ENCODE measurements at places on chromosomes 16 and 17.

- no peak for DNase-seq
These were observed at the start of gene ABHD15 for GRCh38 chr17:29566473-29567303. Gene ABHD15 (minus strand): TSS chr17:29567037. CDS start chr17:29566966, 71 bp downstream.

- no peak for DNase-seq
These were observed 37.3 kb downstream of the HSD17B2 start for GRCh38 chr16:82072313-82072712.

- no peak for DNase-seq
These were observed 1.5 kb upstream of the CCDC57 start for GRCh38 chr17:82214012-82214628.

DNA sequence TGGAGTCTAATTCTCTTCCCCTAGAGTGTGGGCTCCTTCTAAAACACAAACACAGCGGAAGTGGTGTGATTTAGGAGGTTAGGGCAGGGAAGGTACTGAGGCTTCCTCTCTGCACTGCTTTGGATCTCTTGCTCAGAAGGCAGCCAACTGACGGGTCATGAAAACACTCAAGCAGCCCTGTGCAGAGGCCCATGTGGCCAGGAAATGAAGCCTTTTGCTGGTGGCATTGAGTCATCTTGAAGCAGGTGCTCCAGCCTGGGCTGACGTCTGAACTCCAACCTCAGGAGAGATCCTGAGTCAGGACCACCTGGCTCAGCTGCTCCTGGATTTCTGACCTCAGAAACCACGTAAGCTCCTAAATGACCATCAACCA, 72.9 kb downstream of the MRM1 start:
- DNase-seq = no peak

GRCh38 chr16:56662357-56663354, 4.9 kb downstream of the MT1F start:
- DNase-seq = no peak

DNA sequence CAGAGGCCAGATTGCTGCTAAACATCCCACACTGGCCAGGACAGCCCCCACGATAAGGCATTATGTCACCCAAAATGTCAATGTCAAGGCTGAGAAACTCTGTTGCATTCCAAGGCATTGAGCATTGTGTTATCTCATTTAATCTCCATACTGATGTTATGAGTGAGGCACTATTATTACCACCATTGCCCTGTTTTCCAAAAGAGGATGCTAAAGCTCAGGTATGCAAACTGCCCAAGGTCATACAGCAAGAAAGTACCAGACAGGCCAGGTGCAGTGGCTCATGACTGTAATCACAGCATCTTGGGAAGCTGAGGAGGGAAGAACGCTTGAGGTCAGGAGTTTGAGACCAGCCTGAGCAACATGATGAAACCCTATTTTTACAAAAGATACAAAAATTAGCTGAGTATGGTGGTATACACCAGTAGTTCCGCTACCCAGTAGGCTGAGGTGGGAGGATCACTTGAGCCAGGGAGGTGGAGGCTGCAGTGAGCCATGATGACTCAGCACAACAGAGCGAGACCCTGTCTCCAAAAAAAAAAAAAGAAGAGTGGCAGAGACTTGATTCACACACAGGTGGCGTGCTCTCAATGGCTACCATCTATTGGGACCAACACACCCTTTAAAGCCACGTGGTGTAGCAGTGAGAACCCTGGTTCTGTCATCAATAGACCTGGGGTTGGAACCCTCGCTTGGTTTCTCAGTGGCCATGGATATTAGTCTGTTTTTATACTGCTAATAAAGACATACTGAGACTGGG, 58.8 kb upstream of the GRIN2A start:
- DNase-seq = no peak

GRCh38 chr16:49179714-49180330, 101.8 kb downstream of the CBLN1 start:
- DNase-seq = no peak

GRCh38 chr17:37461668-37462067, 28.0 kb upstream of the DUSP14 start:
- no peak for DNase-seq

DNA sequence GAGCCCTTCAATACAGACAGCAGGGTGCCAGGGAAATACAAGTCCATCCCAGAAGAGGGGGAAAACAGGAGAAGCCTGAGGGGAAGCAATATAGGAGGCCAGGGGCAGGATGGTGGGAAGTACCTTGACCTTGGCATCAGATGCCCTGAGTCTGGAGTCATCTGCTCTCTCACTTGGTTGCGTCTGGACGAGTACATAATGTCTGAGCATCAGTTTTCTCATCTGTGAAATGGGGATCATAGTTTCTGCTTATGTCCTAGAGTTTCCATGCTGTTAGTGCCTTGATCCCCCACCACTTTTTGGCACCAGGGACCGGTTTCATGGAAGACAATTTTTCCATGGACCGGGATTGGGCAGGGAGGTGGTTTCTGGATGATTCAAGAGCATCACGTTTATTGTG, 2.3 kb downstream of the STAT5A start:
- DNase-seq = no peak

GRCh38 chr17:4500191-4500571, 1.5 kb downstream of the SPNS2 start:
- DNase-seq = no peak

DNA sequence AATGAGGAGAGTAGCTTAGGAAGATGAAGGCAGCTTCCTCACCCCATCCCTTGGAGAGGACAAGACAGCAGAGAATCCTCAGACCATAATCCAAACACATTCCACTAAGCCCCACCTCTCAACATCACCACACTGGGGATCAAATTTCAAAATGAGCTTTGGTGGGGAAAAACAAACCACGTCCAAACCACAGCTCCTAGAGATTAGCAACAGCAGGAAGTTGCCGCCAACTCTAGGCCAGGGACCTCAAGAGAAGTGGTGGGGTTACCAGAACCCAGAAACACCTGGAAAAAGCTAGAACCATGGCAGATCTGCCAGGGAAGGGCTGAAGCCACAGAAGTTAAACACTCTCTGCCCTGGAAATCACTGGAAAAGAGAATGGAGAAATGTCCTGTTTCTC, 571.6 kb downstream of the HS3ST4 start:
- DNase-seq = no peak

- no peak for DNase-seq
These were observed 10.3 kb upstream of the NPTX1 start for GRCh38 chr17:80486692-80487091.

- DNase-seq = no peak
These were observed 77.7 kb downstream of the XYLT1 start for GRCh38 chr16:17392857-17393692.

DNA sequence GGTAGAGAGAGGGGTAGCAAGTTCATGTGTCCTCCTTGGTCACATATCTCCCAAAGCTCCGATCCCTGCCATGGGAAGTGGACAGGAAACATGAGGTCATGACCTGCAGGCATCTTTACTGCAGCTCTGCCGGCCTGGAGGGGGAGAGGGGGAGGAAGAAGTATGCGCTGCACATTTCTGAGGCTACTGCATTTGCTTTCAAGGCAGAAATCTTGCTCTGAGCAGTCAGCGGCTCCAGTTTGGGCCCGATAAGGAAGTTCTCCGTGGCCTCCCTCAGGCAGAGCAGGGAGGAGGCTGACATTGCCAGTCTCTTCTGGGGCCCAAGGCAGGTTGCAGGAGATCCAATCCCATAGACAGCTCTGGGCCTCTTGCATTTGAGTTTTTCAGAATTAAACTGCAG, 1.5 kb upstream of the NHERF1 start:
- DNase-seq = no peak

DNA sequence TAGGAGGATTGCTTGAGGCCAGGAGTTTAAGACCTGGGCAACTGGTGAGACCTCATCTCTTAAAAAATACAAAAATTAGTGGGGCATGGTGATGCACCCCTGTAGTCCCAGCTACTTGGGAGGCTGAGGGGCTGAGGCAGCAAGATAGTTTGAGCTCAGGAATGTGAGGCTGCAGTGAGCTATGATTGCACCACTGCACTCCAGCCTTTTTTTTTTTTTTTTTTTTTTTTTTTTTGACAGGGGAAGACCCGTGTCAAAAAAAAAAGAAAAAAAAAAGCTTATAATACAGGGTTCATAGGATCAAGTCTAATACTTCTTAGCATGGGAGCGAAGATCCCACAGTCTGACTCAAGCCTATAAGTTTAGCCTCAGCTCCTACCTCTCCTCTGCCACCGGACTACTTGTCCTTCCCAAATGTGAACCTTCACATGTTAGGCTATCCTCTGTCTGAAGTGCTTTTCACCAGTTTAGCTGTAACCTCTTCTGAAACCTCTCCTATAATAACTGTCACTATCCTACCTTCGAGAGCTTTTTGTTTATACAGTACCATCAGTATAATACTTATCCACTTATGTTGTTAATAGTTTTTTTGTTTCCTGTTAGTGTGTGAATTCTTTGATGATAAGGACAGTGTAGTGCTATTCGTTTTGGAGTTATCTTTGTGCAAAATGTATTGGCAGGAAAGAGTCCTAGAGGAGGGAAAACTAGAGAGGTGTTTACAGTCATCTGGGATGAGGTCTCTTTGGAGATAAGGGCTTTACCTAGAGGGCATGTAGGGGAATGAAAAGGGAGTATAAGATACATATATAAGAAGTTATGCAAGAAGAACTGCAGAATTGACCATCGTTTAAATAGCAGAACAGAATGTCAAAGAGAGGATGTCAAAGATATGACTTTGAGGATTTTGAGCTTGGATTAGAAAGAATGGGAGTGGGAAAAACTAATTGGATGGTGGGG, 15.5 kb downstream of the CPD start:
- DNase-seq = no peak

DNA sequence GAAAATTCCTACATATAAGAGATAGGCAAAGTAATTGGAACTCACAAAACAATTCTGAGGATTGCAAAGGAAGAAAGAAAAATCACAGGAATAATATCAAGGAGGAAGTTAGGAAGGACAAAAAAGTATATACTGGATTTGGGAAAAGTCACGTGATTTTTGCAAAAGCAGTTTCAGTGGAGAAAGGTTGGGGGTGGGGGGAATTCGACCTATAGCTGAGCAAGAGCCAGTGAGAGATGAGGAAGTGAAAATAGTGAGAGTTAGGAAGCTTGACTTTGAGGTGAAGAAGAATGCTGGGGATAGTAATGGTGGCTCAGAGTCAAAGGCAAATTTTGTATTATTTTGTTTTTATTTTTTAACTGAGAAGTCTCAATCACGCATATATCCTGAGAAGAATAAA, 438.0 kb upstream of the PMFBP1 start:
- DNase-seq = no peak

- no peak for DNase-seq
These were observed 1.4 kb downstream of the RAB40C start for GRCh38 chr16:591231-591630.

DNA sequence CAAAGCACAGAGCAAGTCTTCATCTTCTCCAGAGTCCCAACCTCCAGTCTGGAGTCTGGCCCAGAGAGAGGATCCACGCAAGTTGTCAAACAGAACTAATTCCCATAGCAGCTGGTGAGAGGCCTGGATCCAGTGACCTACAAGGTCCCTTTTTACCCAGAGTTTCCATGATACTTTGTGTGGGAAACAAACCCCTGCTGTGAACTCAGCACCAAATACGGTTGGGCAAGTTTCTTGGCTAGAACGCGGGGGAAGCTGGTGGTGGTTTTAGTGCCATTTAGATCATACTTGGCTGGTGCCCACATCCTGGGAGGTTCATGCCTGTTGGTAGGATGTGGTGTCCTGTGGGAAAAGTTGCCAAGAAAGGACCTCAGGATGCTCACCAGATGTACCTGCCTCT, 18.1 kb downstream of the TMC7 start:
- DNase-seq = no peak

- no peak for DNase-seq
These were observed 3.6 kb upstream of the LRRC75A start for GRCh38 chr17:16495561-16495960.

GRCh38 chr17:57925361-57925990, 29.7 kb downstream of the CUEDC1 start:
- no peak for DNase-seq

- DNase-seq = no peak
These were observed 4.9 kb downstream of the ZG16B start for GRCh38 chr16:2834968-2835367.

DNA sequence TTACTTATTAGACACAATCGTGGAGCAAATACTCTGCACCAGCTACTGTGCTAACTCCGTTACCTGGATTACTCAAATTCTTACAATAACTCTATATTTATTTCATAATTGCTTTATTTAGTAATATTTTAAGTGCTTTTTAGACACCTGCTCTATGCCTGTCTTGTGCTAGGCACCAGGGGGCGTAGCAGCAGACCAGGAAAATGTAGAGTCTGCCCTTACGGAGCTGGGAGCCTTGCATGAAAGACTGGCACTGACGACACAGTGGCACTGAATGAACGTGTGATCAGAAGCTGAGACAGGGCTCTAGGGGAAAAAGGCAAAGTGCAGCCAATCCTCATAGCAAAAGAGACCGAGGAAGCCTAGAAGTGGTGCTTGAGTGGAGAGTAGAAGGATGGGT, 486.5 kb downstream of the CDH13 start:
- DNase-seq = no peak

- DNase-seq = no peak
These were observed at the start of gene ABCA6 for GRCh38 chr17:69141431-69142174. Gene ABCA6 (minus strand): TSS chr17:69141895. CDS start chr17:69140703, 1,192 bp downstream.

DNA sequence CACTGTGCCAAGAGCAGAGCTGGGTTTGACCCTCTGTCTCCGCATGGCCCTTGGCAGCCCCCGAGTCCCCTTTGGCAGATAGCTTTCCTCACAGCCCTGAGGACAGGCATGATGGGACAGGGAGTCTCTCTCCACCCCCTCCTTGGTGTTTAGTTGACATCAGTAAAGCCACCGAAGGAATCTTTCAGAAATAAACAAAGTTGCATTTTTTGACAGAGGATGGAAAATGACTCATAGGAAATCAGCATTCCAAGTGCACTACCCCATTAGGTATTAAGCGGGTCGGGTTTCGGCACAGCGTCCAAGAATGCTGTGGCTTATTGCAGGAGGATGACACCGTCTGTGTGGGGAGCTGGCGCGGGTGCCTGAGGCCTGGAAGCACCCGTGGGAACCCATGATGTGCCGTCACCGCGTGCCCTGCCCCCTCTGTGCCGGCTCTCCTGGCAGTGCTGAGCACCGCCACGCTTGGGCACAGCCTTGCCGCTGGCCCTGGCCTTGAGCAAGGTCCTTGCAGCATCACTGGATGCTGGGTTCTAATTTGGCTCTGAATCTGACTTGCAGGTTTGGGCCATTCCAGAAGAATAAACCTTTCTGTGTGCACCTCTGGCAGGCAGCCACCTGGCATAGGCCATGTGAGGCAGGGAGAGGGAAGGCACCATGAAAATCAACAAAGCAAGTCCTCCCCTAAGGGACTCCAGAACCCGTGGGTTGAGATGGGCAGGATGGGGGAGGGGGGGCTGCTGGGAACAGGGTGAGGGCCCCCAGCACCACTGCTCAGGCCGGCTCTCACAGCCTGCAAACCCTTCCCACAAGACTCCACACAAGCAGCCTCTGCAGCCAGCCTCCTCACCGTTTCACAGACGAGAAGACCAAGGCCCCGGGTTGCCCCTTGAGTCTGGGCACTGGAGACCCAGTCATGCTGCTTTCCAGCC, 50.5 kb upstream of the ZNF469 start:
- DNase-seq = no peak

Data from stimulated activated CD8-positive, alpha-beta memory T cell treated with anti-CD3 and anti-CD28 coated beads, Interleukin-7, amount 100 ng/mL, for 24 hours (primary cell).